Tibial nerve (tissue), 4 donors: ENCODE measurements at places on chromosomes 11 and 22.

GRCh38 chr11:69243496-69244200 lies 50.3 kb upstream of the MYEOV start:
- no peak overlapping the region for H3K4me3 ChIP-seq
- no peaks in the 10 kb centered on the region for H3K4me1 ChIP-seq
- no peaks in the 10 kb centered on the region for H3K36me3 ChIP-seq
- no peak overlapping the region for H3K27ac ChIP-seq

GRCh38 chr11:38824573-38824972 lies 2226.5 kb upstream of the RAG2 start:
- no peak for DNase-seq
- H3K4me1 ChIP-seq: no peaks in the 10 kb centered on the region
- no peaks in the 10 kb centered on the region for H3K36me3 ChIP-seq
- H3K27ac ChIP-seq: no peak overlapping the region
- H3K4me3 ChIP-seq: no peak overlapping the region
- no peaks in the 10 kb centered on the region for H3K27me3 ChIP-seq

GRCh38 chr22:32240461-32240860 lies 14.7 kb downstream of the SLC5A4 start:
- H3K4me1 ChIP-seq: no peaks in the 10 kb centered on the region
- DNase-seq: no peak
- H3K27me3 ChIP-seq: no peaks in the 10 kb centered on the region
- no peak overlapping the region for H3K4me3 ChIP-seq
- H3K36me3 ChIP-seq: no peaks in the 10 kb centered on the region

- no peaks in the 10 kb centered on the region for H3K36me3 ChIP-seq
- no peak overlapping the region for H3K27ac ChIP-seq
- H3K4me3 ChIP-seq: no peak overlapping the region
- no peaks in the 10 kb centered on the region for H3K4me1 ChIP-seq
- no peaks in the 10 kb centered on the region for H3K27me3 ChIP-seq
- no peak for DNase-seq
Measured at GRCh38 chr11:92557879-92558278, 333.3 kb downstream of the FAT3 start.

DNA sequence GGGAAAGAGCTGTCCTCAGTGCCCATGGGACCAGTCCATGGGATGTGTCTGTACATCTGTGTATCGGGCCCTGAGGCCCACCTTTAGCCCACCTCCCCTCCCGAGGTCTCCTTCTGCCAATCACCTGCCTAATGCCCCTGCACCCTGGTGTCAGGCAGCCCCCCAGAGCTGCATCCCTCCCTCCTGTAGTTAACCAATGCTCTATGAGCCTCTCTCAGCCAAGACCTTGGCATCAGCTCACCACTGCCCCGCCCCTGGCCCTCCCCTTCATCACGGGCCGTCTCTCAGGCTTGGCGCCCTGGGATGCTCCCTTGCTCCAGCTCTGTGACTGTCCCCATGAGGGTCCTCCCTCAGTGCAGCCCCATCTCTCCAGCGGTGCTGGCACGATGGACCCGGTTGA lies 18.5 kb downstream of the MGAT3 start:
- no peaks in the 10 kb centered on the region for H3K36me3 ChIP-seq
- H3K4me1 ChIP-seq: peaks cover 99% of the 10 kb centered on the region
- H3K27ac ChIP-seq: no peak overlapping the region
- no peak overlapping the region for H3K4me3 ChIP-seq
- DNase-seq: no peak

GRCh38 chr11:504053-504993 lies 2.7 kb downstream of the RNH1 start:
- H3K27me3 ChIP-seq: no peaks in the 10 kb centered on the region
- no peak for DNase-seq
- peak overlapping the region; percentile 97 for H3K27ac ChIP-seq

DNA sequence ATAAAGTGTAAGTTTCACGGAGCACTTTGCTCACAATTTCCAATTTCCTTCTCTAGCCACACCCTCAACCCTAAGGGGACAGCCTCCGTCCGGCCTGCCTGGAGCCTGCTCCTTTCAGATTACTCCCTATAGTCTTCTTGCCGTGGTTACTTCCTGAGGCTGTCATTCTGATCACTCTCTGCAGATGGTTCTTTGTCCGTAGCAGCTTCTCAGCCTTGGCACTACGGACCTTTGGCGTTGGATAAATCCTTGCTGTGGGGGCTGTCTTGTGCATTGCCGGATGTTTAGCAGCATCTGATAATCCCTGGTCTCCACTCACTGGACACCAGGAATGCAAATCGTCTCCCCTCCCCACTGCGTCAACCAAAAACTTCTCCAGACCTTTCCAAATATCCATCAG lies 447.5 kb upstream of the KIRREL3 start:
- no peak overlapping the region for H3K4me3 ChIP-seq
- H3K36me3 ChIP-seq: no peaks in the 10 kb centered on the region
- DNase-seq: no peak
- H3K27me3 ChIP-seq: no peaks in the 10 kb centered on the region
- no peaks in the 10 kb centered on the region for H3K4me1 ChIP-seq
